AG08396 (cell line): ENCODE measurements at places on chromosomes 5 and 9.

GRCh38 chr9:86749161-86749893 lies 198.0 kb downstream of the GAS1 start:
- no peak for DNase-seq

DNA sequence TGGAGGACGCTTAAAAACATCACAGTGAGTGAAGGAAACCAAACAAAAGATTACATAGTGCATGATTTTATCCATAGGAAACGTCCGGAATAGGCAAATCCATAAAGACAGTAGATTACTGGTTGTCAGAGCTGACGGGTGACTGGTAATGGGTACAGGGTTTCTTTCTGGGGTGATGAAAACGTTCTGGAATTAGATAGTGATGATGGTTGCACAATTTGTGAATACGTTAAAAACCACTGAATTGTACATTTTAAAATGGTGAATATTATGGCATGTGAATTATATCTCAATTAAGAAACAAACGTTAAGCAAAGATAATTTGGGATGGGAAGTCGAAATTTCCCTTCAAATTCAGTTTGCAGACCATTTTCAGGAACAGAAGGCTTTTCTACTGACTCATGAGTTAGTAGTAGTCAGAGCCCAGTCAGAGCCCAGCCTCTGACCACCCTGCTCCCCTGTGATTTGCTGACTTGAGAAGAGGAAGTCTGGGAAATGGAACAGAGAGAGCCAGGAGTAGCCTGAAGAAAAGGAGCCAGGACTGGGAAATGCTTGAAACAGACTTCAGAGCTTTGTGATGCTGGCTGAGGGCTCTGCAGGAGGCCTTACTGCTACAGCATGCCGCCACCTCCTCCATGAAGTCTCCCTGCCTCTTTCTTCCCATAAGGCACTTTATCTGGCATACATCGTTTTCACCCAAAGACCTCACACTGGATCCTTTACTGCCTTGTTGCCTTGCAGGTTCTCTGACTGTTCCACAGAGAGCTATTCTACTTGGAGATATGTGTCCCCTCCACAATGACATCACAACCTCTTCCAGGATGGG lies 46.4 kb upstream of the CTNNA1 start:
- peak; percentile 74 for DNase-seq

DNA sequence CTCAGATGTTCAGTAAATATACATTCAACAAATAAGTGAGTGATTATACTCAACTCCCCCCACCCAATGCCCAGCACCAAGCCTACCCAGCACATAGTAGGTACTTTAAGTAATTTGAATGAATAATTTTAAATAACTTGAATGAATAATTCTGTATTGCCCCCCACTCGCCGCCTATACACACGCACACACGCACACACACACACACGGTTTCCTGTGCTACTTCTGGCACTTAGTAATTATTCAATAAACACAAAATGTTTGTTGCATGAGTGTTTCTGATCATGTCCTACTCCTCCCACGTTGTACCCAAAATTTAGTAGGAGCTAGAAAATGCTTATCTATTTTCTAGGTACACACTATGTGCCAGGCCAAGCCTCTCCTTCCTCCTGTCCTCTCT lies 16.2 kb downstream of the PCDH12 start:
- no peak for DNase-seq

DNA sequence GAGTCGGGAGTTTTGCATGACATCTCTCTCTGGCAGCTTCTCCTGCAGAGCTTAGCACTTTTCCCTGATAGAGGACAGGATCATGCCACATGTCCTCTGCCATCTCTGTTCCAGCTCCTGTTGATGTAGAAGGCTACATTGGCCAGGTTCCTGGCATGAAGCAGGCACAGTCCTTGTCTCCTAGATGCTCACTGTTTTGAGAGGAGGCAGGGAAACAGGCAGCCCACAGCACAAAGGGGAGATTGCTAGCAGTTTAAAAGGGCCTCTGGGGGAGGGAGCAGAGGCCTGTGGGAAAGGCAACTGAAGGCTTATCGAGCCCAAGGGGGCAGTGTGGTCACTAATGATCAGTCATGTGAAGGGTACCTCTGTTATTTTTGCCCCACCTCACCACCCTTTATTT lies 10.7 kb downstream of the ARHGAP26 start:
- DNase-seq: no peak

GRCh38 chr9:22522206-22522740 lies 75.6 kb downstream of the DMRTA1 start:
- DNase-seq: no peak

DNA sequence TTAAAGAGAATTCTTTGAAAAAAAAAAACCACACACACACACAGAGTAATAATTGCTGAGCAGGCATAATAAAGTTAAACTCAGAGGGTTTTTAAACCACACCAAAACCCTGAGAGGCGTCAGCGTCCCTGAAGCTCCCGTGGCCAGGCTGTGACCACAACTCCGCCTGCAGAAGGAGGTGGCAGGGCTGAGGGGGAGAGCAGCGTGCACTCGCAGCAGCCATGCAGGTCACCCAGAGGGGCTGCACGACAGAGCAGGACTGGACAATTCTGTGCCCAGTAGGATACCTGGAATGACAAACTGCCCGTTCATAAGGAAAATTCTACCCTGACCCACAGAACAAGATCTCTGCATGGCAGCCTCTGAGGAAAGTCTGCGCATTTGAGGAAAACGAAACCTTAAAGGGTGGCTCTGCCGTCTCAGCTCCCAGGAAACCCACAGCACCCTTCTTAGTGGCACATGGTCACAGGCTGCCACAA lies 44.0 kb downstream of the ROR2 start:
- no peak for DNase-seq

DNA sequence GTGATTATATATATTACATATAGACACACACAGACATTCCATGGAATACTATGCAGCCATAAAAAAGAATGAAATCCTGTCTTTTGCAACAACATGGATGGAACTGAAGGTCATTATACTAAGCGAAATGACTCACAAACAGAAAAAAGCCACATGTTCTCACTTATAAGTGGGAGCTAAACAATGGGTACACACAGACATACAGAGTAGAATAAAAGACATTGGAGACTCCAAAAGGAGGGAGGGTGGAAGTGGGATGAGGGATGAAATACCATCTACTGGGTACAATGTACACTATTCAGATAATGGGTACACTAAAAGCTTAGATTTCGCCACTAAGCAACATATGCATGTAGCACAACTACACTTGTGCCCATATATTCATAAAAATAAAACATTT lies 170.0 kb upstream of the RGMB start:
- no peak for DNase-seq

- no peak for DNase-seq
Measured at GRCh38 chr5:61142391-61142790, 19.9 kb downstream of the SMIM15 start.

DNA sequence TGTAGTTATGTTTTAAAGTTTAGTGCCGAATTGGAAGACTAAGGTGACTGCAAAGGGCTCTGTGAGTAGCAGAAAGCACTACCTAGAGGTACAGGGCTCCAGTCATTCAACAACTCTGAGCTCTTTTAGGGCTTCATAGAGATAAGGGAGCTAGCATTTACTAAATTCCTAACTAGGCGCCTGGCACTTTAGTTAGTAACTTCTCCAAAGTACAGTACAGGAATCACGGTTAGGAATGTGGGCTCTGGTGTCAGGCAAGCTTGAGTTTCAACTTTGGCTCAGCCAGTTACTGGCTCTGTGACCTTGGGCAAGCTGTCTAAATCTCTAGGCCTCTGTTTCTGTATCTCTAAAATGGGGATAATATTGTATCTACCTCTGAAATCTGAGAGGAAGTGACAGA lies 115.3 kb downstream of the SLIT3 start:
- no peak for DNase-seq

- DNase-seq: no peak
Measured at GRCh38 chr9:131997076-131997475, 82.6 kb downstream of the MED27 start.

DNA sequence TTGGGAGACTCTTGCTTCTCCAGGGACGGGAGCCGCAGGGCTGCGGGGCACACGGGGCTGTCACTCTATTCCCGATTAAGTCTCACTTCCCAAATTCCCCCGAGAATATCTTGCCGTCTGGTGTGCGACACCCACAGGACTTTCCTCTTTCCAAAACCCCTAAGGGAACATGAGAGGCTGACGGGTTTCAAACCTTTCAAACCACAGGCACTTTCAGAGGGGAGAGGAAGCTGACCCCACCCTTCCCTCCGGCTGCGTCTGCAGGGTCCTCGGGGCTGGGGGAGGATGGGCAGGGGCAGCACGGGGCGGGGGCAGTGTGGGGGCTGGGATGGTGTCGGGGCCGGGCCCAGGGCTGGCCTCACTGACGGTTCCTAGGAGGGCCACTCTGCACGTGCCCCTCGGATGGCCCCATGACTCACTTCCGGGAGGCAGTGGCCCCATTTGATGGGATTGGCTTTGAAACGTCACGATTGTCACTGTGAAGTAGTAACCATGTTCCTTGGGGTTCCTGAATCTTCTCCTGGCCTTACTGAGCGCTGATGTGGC lies 38.2 kb downstream of the SLC9A3 start:
- DNase-seq: no peak

DNA sequence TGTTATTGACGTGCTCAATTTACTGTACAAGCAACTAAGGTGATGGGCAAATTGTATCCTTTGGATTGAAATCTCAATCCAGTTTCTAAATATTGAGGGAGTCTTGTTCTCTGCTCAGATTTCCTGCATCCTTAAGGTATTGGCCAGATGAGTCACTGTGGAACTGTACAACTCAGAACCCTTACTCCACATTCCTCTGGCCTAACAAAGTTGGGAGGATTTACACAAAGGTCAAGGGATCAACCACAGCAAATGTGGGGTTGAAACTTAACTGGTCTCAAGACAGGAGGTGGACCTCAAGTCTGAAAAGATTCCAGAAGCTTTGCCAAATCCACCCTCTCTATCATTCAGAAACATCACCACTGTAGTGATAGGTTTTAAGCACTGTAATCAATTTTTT lies 81.5 kb upstream of the AGXT2 start:
- peak; percentile 38 for DNase-seq

- DNase-seq: no peak
Measured at GRCh38 chr5:125376059-125376641, 629.7 kb upstream of the ZNF608 start.

DNA sequence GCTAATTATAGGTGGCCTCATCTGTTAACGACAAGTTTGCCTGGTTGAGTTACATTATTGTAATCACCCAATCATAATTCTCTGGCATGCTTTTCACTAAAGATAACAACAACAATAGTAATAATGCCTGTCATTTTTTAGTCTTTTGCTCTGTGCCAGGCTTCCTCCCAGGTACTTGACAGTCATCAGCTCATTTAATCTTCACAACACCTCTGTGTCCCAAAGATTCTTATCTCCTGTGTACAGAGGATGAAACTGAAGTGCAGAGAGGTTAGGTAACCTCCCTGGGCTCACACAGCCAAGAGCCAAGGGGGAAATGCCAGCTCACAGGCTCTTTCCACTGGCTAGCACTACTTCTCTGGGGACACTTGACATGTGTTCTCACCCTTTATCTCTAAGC lies 77.5 kb downstream of the DAB2IP start:
- no peak for DNase-seq

DNA sequence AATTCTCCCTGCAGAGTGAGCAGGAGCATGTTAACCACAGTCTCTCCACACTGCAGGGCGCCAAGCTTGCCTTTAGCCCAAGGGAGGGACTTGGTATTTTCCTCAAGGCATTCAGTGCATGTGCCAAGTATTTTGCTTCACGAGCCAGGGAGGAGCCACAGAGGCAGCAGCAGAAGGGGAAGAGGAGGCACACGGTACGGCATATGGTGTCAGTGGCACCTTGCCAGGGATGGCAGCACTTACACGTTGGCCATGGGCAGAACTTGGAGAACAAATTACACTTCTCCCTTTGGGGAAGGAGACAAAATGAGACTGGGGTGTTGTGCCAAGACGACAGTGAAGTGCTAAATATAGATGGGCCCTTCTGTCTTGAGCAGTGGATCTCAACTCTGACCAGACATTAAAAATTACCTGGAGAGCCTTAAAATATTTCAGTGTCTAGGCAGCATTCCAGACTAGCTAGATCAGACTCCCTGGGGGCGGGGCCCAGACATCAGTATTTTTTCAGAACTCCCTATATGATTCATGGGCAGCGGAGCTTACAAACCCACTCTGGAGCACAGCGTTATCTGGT lies 155.8 kb downstream of the DRD1 start:
- peak; percentile 45 for DNase-seq

DNA sequence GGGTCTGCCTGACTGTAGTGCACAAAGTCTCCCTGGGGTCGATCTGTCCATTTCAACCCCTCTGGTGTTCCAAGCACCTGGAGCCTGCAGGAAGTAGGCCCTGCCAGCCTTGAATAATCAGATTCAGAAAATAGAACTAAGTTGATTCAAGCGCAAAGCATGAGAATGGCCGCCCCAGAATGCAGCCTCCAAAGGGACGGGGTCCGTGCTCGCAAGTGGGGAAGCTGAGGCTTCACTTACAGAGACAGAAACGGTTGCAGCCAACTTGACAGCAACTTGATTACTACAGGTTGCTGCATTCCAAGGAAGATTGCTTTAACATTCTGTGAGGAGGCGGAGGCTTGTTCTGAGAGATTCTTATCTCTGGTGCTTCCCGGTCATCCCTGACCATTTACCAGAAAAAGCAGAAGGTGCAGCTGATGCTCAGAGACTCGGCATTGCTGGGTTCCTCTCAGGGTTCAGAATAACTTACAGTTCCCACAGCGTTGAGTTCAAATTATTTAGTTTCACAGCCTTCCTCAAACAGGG lies 14.9 kb upstream of the LRRC14B start:
- no peak for DNase-seq

DNA sequence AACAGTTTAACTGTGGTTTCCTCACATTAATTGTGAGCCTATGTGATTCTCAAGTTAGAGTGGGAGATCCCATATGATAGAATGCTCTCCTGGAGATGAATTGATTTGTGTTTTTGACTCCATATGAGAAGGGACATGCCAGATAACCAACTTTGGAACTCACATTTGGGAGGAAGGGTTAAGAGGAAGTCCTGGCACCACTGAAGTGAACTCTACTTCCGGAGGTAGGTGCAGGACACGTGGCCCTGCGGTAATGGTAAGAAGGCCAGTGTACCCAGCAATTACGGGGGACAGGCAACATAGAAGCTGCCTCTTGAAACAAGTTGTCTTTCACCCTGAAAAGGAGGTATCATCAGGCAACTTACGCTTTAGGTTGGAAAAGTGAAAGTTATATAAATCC lies 146.6 kb upstream of the RFX3 start:
- DNase-seq: no peak

GRCh38 chr5:132256783-132257130 lies 739 bp upstream of the PDLIM4 start:
- no peak for DNase-seq

- DNase-seq: no peak
Measured at GRCh38 chr5:43358301-43358700, 45.1 kb upstream of the HMGCS1 start.

DNA sequence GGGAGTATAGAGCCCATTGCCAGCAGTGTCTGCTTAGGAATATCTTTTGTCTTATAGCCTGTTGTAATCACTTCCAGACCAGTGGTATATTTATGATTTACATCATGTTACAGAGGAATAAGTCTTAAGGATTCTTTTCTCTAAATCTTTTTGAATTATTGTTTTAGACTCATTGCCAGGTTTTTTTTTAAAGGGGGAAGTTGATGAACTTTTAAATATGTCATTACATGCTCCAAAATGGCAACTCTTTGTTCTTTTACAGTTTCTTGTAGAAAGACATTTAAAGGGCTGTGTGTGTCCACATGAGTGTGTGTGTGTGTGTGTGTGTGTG lies 59.4 kb upstream of the NFIB start:
- no peak for DNase-seq
